ENCODE measurements at places on chromosomes 5 and 9.

DNA sequence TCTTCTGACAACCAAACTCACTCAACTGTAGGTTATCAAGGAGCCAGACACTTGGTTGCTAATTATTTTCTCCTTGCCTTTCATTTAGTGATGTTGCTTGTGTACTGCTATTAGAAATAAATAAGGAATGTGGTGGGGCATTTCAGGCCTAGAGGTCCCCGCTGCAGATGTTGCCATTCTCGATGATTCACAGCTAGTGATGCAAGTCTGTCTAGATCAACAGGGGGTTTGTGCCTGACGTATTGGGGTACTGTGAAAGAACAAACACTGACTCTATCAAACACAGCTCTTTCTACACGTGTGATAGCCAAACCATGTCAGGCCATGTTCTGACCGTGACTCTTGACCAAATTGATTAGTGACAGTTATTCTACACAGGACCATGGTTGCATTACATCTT lies 144.7 kb downstream of the OSTF1 start:
- no peak for DNase-seq

DNA sequence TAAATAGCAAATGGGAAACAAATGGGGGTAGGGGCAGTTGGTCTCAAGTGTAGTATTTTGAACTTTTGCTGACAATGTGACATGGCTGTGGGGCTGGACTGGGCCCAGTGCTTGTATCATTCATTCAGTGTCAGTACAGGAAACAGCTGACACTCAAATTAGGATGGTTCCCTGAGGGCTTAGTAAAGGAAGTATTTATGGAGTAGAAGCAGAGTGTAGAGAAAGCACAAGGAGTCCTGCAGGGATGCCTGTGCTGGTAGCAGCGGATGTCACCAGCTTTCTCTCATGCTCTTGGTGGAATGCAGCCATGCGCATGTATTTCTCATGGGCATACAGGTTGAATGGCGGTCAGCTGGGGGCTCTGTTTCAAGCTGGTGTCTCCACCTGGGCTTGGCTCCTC lies 72.9 kb upstream of the SLC44A1 start:
- no peak for DNase-seq

DNA sequence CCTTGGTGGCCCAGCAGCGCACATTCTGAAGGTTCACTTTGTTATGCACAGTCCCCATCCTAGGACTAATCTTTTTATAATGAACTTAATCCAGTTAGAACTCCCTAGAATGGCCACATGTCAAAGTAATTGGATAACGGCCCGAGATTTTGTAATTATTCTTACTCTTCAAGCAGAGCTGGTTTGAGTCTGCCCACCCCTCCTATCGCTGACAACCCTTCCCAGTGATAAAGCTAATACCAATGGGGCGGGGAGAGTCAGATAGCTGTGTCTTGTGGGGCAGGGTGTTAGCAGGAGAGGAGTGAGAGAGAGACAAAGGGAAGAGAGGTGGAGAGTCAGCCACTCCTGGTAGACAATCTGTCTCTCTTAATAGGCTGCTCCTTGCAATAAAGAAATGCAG lies 356.9 kb downstream of the SLIT3 start:
- DNase-seq = no peak

GRCh38 chr5:71757590-71758543 lies 38.8 kb downstream of the CARTPT start:
- peak; percentile 20 for DNase-seq

DNA sequence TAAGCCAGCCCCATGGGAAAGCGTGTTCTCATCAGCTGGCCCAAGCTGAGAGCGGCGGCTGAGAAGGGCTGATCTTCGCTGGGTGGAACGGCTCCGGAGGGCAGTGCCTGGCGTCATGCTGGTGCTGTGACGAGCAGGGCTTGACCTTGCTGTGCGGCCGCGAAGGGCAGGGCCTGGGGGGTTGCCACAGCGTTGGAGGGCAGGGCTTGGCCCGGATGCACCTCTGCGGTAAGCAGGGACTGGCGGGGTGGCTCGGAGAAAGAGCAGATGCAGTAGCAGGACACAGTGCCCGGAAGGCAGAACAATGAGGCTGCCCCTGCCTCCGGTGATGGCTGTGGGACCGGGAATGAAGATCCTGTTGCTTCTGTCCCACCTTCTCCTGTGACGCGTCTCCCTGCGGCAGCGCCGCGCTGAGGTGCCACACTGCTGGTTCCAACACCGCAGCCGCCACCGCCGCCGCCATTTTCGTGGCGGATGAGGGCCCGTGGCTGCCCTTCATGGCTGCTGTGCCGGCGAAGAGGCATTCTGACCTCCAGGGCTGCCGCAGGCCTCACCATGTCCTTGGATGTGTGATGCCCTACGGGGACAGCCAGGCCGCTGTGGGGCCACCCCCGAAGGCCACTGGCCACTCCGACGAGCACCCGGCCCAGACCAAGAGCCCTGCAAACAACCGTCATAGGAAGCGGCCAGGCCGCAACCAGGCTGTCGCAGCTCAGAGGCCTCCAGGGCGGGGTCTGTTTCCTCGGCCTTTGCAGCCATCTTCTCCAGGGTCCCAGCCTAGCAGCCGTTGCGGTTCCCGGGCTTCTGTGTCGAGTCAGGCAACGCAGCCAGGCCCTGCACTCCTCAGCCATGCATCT lies 890.5 kb upstream of the CTNND2 start:
- no peak for DNase-seq

- no peak for DNase-seq
Observed at GRCh38 chr5:107296572-107296971, 374.2 kb downstream of the EFNA5 start.

DNA sequence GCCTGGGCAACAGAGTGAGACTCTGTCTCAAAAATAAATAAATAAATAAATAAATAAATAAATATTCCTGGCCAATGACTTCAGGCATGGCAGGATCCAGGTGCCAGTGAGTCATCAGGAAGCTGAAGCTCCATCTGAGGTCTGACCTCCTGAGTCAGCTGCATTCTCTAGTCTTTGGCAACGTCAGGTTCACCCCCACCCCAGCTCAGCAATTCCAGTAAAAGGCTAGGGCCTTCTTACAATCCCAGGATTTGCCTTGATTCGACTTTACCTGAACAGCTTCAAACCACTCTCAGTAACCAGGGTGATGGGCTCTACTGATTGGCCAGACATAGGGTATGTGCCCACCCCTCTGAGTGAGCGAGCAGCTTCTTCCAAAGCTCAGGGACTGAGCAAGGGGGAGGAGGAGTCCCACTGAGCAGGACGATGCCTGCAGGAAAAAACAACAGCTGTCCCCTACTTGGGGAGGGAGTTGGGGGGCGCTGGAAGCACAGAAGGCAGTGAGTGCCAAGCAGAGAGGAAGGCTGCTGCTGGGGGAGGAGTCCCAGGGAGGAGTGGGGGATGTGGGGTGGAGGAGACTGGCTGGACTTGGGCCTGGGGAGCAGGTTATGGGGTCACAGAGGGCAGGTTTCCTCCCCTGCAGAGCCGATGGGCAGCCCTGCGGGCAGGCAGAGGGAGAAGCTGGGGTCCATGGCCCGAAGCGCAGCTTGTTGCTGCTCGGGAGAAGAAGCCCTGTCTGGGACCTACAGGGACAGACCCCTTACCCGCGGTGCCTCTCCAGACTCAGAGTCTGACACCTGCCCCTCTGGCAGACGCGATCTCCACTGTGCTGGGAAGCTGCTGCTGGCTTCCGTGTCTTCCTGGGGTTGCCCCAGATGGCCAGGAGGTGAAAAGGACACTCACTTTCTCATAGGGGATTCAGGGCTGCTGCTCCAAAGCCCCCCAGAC lies 25.9 kb upstream of the UNC5A start:
- no peak for DNase-seq

DNA sequence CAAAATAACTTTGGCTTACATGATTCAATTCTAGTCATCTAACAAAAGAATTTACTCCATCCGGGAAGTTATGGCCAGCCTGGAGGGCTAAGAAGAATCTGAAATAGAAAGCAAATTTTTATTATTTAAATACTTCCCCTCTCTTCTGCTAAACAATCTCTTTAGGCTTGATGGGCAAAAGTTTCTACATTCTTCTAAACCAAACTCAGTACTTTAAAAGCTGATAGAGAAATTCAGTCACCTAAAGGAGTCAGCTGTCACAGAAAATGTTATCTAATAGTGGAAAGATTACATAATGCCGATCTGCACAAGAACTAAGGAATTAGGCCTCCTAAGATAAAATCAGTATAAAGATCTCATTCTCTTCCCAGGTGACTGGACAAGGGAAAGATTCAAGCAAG lies 32.4 kb downstream of the GNAQ start:
- DNase-seq = no peak

DNA sequence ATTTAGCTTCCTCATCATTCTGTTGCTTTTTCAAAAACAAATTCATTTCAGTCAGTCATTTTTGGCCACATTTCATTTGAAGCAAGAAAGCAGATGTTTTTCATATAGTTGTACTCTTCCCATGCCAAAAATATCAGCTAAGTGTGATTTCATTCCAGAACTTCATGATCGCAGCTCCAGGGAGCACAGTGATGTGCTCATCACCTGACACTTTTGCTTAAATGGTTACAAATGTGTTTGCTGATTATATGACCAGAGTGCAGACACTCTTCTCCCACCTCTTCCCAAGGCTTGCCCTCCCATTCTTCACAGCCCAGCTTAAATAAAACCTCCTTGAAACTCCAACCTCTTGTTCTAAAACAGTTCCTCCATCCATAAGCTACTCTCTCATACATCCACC lies 32.6 kb downstream of the GABRB2 start:
- DNase-seq = no peak

GRCh38 chr5:9207817-9208418 lies 338.0 kb downstream of the SEMA5A start:
- no peak for DNase-seq

GRCh38 chr5:135234242-135234641 lies 164.8 kb downstream of the MACROH2A1 start:
- no peak for DNase-seq

- DNase-seq = no peak
Observed at GRCh38 chr9:7858166-7858565, 58.6 kb upstream of the DMAC1 start.

DNA sequence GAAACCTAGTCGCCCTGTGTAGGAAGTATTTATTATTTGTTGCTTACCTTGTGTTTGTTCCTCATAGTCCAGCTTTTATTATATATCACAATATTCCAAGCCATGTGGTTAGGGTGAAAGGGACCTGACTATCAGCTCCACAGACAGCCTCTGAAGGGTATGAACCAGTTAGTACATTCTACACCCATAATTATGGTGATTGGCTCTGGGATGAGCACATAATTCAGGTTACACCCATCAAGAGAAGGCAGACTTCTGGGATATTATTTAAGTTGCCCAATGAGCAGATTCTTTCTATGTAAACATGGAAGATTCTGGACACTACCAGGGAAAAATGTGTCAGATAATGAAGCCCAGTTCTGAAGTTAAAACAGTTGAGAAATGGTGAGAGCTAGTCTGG lies 168.0 kb downstream of the KIF4B start:
- DNase-seq = no peak

DNA sequence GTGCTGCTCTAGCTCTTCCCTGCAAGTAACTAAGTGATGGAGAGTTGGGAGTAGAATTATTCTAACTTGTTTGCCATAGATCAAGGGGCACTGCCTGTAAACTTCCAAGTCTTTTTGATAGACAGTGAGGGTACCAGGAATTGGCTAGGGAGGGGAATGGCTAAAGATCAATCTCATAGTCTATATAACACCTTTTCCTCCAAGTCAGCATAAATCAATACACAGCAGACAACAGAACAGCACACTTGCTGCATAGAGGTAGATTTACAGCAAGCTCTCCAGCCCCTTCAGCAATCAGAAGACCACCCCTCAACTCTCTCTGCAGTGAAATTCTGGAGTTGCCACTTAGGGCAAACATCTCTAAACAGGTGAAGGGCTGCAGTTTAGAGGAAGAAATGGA lies 643.5 kb upstream of the KLF4 start:
- no peak for DNase-seq

GRCh38 chr5:142644127-142644526 lies 41.8 kb downstream of the FGF1 start:
- DNase-seq = no peak

DNA sequence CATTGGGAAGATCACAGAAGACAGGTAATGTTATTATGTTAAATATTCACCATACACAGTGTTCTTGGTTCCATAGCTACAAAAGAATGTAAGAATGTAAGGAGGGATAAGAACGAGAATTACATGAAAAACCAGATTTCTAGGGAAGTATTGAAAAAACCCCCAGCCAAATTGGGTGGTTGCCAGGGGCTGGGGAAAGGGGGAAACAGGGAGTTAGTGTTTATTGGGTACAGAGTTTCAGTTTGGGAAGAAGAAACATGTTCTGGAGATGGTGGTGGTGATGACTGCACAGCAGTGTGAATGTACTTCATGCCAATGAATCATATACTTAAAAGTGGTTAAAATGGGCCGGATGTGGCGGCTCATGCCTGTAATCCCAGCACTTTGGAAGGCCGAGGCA lies 40.3 kb downstream of the GLRX start:
- no peak for DNase-seq
